Activated CD4-positive, alpha-beta T cell treated with anti-CD3 and anti-CD28 coated beads, Interleukin-2, amount 50 U/mL, for 4 hours (primary cell): ENCODE measurements at places on chromosomes 11 and 22.
A peak's percentile ranks its signal among the peaks of the same experiment; 100 is the strongest.

- no peak for DNase-seq
Observed at GRCh38 chr11:44886790-44887140, 63.9 kb downstream of the TP53I11 start.

GRCh38 chr11:105227363-105227762 is 87.8 kb upstream of the CARD18 start:
- DNase-seq: no peak

- no peak for DNase-seq
Observed at GRCh38 chr22:30290342-30291057, 1.2 kb upstream of the CASTOR1 start.

- no peak for DNase-seq
Observed at GRCh38 chr11:50174189-50174588, 141.5 kb downstream of the OR4C45 start.

- DNase-seq: no peak
Observed at GRCh38 chr22:19807914-19808872, 46.5 kb downstream of the GNB1L start.

DNA sequence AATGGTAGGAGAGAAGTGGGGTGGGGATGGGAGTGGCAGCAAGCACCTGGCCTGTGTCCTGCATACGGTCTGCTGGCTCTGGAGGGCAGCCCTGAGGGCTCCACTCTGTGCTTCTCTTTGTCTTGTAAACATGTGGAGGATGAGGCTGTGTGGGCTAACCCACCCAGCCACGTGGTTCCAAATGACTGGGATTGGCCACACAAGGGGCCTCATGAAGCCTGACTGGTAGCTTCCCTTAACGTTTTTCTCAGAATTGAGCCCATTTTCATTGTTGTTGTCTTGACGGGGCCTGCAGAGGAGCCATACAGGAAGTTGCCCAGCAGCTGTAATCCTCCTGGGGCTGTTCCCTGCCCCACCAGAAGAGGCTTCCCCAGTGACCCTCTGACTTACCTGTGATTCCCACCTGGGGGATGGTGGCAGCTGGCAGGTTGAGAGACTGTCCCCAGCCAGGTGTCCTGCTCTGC is 18.0 kb downstream of the DERL3 start:
- DNase-seq: no peak

DNA sequence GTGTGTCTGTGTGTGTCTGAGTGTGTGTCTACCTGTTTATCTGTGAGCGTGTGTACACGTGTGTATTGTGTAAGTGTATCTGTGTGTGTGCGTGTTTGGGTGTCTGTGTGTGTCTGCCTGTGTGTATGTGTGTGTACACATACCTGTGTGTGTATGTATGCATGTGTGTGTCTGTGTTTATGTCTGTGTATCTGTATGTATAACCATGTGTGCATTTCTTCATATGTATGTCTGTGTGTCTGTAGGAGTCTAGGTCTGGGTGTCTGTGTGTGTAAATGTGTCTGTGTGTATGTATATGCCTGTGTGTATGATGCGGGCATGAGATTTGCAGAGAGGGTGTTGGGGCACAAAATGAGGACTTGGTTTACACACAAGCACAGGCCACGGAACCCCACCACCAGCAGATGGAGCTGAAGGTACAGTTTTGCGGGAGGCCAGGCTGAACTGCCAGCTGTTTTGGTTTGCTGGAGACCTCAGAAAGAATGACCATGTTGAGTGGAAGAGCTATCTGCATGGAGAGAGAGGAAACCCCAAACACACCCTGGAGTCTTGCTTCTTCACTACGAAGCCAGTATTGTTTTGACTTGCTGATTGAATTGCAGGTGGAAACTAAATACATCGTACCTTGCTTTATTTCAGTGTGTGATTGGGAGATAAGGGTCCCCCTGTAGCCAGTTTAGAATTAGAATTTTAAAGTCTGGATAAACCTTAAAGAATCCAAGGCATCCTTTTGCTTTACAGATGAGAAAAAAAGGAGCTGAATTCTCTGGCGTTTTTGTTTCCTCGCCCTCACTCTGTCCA is 497.2 kb downstream of the NTM start:
- DNase-seq: no peak

GRCh38 chr11:60077981-60078380 is 10.5 kb upstream of the MS4A2 start:
- DNase-seq: no peak

DNA sequence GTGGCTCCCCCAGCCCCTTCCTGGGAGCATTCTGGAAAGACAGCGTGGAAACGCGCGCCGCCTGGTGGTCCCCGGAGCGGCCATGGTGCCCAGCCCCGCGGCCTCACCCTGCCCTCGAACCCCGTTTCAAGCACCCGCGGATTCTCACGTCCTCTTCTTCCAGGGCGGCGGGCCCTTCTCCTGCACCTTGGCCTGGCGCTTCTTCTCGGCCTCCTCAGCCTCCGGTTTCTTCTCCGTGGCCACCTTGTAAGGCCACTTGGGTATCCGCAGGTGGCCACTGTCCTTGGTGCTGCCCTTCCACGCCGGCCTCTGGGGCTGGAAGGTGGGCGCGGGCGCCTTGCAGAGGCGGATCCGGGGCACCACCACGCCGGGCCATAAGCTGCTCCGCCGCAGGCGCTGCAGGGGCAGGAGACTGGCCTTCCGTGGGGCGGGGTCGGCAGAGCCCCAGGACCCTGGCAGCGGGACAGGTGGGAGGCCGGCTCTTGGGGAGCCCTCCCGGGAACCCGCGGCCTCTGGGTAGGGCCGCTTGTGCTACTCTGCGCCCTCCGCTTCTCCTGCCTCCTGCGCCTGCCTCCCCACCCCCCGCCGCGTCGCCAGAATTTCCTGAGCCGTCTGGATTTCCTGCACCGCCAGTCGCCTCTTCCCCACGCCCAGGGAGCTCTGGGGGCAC is 83.4 kb downstream of the TRIM51G start:
- no peak for DNase-seq

DNA sequence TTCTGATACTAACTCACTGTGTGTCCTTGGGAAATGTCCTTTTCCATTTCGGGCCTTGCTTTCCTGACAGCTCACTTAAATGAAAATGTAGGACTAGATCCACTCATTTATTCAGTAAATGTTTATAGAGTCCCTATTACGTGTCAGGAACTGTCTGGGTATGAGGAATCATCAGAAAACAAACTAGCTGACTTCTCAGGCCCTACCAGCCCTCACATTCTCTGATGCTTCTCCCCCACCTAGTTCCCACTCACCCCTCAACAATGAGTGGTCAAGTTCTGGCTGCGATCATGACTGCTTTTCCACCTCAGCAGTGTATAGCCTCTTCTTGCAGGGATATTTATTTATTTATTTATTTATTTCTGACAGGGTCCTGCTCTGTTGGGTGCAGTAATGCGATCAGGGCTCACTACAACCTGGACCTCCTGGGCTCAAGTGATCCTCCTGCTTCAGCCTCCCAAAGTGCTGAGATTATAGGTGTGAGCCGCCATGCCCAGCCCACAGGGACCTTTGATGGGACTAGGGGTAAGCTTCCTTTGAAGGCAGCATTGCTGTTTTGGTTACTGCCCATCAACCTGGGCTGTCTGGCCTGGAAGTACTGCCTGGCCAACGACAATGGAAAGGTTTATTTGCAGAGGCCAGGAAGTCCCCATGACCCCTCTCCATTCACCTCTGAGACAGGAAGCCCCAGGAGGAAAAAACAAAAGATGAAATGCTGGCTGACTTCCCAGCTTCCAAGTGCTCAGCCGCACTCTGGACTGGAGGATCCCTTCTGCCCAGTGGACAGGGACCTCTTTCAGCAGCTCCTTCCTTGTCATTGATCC is 33.1 kb upstream of the POLD3 start:
- no peak for DNase-seq

- no peak for DNase-seq
Observed at GRCh38 chr11:6468712-6469495, 4.8 kb downstream of the TRIM3 start.

DNA sequence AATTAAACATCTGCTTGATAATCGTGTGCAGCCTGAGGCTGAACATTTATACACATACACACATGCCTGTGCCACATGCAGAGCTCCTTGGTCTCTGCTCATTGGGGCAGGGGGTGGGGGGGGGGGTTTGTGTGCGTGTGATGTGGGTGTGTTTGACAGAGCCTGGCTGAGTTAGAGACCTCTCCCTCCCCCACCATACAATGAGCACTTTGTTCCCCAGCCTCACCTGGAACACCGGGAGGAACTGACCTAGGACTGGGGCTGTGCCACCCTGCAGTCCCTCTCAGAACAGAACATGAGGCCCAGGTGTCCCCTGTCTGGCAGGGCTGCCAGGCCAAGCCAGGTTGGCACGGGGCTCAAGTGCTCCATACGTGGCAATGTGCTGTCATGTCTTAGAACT is 96.6 kb downstream of the TP53I11 start:
- no peak for DNase-seq

DNA sequence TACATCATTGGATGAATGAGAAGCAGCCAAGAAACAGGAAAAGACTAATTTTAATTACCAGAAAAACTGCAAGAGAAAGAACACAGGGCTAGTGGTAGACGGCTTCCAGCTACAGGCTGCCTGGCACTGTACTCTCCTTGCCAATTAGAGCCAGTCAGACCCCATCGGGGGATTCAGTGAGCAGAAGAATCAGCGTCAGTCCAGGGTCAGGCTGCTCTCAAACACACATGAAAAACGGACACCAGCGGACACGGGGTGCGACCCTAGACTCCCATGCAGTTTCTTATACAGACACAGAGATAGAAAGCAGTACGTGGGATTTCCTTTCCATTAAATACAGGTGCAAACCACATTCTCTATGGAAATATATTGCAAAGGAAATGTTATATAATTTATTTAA is 1.1 kb upstream of the CNTN5 start:
- DNase-seq: no peak

GRCh38 chr11:105109855-105110687 is 29.5 kb downstream of the CARD18 start:
- DNase-seq: no peak

- no peak for DNase-seq
Observed at GRCh38 chr11:93945596-93945995, 75.6 kb upstream of the HEPHL1 start.

GRCh38 chr22:22798232-22798616 is 89.4 kb upstream of the IGLL5 start:
- no peak for DNase-seq

- DNase-seq: no peak
Observed at GRCh38 chr11:15744693-15745092, 611.7 kb downstream of the SOX6 start.

DNA sequence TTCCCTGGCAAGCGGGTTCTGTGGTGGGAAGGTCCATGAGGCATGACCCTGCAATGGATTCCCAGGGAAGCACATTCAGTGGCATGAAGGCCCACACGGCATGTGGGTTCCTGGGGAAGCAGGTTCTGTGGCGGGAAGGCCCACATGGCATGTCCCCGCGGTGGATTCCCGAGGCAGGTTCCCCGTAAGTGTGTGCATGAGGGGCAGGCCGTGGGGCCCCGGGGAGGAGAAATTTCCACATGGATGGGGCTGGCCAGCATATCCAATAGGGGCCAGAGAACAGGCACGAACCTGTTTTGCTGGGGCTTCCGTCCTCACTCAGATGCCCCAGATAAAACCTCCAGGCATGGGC is 83.7 kb downstream of the PHF21B start:
- no peak for DNase-seq

- DNase-seq: no peak
Observed at GRCh38 chr22:17945156-17945887, 79.0 kb downstream of the MICAL3 start.

- no peak for DNase-seq
Observed at GRCh38 chr11:107041088-107041444, 22.8 kb upstream of the GUCY1A2 start.

DNA sequence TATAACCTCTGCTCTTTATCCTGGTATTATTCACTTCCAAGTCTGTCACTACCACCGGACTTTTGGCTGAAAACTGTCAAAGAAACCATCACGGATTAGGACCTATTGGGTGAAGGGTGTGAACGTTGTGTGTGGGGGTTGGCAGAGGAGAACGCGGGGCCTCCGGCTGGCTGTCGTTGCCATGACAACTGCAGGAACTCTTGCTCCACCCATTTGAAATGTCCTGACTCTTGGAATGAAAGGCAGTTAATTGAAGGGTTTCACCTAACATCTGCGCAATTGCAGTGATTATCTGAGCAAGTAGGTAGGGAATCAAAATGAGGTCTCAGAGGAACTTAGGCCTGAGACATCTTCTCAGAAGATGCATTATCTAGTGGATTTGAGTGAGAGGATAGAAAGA is 60.9 kb upstream of the CLMP start:
- no peak for DNase-seq

GRCh38 chr11:77096591-77097019 is 6.0 kb upstream of the OMP start:
- DNase-seq: no peak

DNA sequence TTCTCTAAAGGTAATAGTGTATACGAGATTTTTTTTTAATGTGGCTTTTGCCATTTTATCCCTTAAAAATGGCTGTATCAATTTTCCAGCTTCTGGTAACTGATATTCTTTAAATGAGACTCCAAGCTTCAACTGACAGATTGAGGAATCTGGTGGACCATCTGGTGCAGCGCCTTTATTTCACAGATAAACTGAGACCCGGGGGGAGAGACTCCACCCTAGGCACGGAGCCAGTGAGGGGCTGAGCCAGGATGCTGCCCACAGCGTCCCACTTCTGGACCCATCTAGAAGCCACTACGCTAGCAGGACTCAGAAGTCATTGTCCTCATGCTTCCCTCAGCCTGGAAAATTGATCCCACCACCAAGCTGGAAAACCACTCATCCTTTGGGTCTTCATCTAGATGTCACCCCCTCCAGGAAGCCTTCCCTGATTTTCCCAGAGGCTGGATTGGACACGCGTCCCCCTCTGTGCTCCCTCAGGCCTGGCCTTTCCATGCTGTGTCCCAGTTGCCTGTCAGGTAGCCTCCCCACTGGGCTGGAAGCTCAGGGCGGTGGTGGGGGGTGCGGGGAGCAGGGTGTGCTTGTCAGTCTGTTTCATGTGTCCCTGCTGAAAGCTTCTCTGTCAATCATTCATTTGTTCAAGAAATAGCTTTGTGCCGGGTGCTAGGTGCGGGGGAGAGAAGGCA is 12.3 kb upstream of the CD5 start:
- DNase-seq: no peak

GRCh38 chr11:47552566-47553405 is at the start of gene CELF1:
TSS of gene CELF1 (minus strand) at chr11:47553132. CDS start at chr11:47499523, 53,609 bp downstream.
- DNase-seq: peak; percentile 90

DNA sequence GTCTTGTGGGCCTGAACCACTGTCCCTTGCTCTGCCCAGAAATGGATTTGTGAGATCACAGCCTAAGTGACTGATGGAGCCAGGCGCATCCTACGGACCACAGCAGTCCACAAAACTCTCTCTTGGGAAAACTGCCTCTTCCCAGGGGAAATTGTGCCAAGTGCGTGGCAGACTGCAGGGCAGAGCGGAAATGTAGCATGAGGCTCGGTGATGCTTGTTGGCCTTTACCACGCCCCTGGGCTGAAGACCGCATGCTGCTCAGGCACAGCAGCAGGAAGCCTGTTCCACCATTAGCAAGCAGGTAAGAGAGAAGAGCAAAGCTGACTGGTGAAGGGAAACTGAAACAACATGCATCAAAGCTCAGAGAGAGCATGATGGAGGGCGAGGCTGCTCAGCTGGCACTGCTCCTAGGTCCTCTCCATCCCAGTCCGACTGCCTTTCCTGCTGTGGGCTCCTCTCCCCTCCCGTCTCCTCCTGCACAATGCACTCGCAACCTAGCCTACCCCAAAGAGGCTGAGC is 26.5 kb upstream of the SCARF2 start:
- peak; percentile 44 for DNase-seq

- DNase-seq: no peak
Observed at GRCh38 chr11:8757047-8757446, 74.5 kb downstream of the RPL27A start.

GRCh38 chr11:103871923-103872551 is 164.4 kb upstream of the DDI1 start:
- DNase-seq: no peak
